Pancreas (tissue), 10 donors: ENCODE measurements at places on chromosomes 16 and 17. TPM values are rescaled to one million over a fixed set of nuclear protein-coding genes. Genes with fewer than 3 reads are reported as not detected.

- peak; percentile 84 for DNase-seq
Measured at GRCh38 chr17:57900991-57901743, 51.3 kb upstream of the MRPS23 start.

Gene CAPN15
- 36.3 TPM for total RNA-seq

Gene HOXB2
- 1.9 TPM for total RNA-seq

Gene OR3A3
- total RNA-seq, result not detected

Gene METTL9
- 32.0 TPM for total RNA-seq

Gene MFAP4
- total RNA-seq, result 1.2 TPM

Gene RMI2
- 1.0 TPM for total RNA-seq
